IMR-90 (cell line): ENCODE measurements at places on chromosomes 5 and 9.

DNA sequence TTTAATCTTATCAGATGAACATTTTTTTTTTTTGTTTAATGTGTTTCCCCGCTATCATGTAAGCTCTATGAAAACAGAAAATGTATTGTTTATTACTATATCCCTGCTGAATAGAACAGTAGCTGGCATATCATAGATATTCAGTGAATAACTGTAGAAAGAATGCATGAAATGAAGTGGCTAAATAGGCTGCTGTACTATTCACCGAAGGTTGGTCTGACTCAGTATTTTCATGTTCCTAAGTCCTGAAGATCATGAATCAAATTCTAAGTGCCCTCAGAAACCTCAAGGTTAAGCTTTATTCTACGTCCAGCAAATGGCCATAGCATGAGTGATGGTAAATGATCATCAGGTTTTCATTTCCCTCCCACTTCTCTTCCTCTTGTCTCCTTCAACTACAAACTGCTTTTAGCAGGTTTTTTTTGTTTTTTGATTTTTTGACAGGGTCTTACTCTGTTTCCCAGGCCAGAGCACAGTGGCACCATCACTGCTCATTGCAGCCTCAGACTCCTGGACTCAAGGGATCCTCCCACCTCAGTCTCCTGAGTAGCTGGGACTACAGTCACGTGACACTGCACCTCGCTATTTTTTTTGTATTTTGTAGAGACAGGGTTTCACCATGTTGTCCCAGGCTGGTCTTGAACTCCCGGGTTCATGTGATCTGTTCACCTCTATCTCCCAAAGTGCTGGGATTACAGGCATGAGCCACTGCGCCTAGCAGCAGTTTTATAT lies 19.1 kb upstream of the ZFAND5 start:
- peak; percentile 94 for DNase-seq

- DNase-seq = no peak
These were observed 42.3 kb downstream of the FGF1 start for GRCh38 chr5:142643634-142644033.

DNA sequence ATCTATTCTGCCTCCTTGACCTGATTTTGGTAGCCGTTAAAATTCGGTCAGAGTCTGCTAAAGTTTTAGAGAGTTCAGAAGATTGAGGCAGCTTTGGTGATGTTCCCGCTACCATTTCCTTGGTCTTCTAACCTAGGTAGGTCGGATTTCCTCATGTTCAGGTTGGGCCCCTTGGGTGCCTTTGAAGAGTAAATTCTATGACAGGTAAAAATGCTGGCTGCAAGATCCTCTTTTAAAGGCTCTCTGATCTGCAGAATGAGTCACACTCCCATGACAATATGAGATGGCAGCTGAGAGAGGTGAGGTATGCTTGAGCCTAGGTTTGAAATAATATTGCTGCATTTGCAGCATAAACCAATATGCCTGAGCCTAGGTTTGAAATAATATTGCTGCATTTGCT lies 198.9 kb downstream of the TSSK1B start:
- DNase-seq = no peak

- DNase-seq = no peak
These were observed 44.3 kb upstream of the DENND4C start for GRCh38 chr9:19186232-19186631.

GRCh38 chr9:136544548-136544963 lies 1.3 kb downstream of the NOTCH1 start:
- DNase-seq = no peak

DNA sequence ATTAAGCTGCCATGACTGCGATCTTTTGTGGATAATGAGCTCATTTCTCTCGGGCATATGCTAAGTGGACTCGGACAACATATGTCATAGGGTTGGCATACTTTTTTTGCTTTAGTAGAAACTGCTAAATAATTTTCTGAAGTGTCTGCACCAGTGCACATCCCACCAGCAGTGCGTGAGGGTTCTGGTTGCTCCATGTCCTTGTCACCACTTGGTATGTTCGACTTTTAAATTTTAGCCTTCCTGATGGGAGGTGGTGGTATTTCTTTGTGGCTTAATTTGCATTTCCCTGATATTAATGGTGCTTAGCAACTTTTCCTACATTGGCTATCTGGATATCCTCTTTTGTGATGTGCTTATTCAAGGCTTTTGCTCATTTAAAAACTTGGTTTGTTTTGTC lies 57.8 kb upstream of the NRARP start:
- no peak for DNase-seq

- DNase-seq = peak; percentile 82
These were observed 41.0 kb upstream of the ANGPTL2 start for GRCh38 chr9:127163409-127163808.

DNA sequence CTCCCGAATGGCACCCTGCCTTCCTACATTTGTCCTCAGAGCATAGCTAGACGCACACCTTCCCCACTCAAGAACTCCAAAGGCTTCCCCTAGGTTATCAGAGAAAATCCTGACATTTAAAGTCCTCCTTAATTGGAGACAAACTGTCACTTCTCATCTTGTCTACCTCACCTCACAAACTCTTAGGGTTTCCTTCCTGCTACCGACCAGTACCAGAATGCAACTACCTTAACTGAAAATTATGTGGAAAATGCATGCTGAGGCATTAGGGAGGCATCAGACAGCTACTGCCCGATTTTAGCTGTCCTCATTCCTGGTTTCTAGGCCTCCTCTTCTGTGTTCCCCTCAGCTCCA lies 17.9 kb upstream of the TNIP1 start:
- no peak for DNase-seq

GRCh38 chr5:149745-150485 lies 41.4 kb upstream of the LRRC14B start:
- peak; percentile 65 for DNase-seq

DNA sequence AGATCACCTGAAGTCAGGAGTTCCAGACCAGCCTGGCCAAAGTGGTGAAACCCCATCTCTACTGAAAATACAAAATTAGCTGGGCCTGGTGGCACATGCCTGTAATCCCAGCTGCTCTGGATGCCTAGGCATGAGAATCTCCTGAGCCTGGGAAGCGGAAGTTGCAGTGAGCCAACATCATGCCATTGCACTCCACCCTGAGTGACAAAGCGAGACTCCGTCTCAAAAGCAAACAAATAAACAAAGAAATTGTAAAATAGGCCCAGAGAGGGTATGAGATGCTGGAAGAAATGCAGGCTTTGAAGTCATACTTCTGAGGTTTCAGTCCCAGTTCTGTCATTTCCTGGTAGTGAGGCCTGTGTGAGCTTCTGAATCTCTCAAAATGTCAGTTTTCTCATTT lies 5.3 kb upstream of the ARHGEF37 start:
- no peak for DNase-seq

DNA sequence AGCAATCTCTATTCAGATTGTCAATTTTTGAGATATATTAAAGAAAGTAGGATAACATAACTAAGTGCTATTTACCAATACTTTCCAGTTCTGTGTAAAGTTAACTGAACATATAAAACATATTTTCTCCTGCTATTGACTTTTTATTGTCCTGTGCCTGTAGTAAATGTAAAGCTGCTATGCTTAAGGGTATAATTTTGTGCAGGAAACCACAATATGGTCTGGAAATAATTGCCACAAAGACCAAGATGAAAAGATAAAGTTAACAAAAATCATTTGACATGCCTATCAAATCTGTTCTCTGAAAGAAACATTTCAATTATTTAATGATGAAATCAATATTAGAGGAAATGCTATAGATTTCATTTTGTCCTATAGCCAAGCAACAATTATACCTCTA lies 121.3 kb downstream of the FGF10 start:
- DNase-seq = no peak
